ENCODE measurements at places on chromosomes 6 and 20.
A peak's percentile ranks its signal among the peaks of the same experiment; 100 is the strongest.

DNA sequence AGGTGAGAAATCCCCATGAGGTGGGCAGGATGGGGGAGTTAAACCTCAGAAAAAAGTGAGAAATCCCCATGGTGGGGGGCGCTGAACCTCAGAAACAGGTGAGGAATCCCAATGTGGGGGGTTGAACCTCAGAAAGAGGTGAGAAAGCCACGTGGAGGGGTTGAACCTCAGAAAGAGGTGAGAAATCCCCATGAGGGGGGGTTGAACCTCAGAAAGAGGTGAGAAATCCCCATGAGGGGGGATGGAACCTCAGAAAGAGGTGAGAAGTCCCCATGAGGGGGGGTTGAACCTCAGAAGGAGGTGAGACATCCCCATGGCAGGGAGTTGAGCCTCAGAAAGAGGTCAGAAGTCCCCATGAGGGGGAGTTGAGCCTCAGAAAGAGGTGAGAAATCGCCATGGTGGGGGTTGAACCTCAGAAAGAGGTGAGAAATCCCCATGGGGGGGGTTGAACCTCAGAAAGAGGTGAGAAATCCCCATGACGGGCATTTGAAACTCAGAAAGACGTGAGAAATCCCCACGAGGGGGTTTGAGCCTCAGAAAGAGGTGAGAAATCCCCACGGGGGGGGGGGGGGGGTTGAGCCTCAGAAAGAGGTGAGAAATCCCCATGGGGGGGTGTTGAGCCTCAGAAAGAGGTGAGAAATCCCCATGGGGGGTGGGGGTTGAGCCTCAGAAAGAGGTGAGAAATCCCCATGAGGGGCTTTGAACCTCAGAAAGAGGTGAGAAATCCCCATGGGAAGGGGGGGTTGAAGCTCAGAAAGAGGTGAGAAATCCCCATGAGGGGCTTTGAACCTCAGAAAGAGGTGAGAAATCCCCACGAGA is 14.3 kb upstream of the GOPC start:
- DNase-seq, result peak; percentile 72

DNA sequence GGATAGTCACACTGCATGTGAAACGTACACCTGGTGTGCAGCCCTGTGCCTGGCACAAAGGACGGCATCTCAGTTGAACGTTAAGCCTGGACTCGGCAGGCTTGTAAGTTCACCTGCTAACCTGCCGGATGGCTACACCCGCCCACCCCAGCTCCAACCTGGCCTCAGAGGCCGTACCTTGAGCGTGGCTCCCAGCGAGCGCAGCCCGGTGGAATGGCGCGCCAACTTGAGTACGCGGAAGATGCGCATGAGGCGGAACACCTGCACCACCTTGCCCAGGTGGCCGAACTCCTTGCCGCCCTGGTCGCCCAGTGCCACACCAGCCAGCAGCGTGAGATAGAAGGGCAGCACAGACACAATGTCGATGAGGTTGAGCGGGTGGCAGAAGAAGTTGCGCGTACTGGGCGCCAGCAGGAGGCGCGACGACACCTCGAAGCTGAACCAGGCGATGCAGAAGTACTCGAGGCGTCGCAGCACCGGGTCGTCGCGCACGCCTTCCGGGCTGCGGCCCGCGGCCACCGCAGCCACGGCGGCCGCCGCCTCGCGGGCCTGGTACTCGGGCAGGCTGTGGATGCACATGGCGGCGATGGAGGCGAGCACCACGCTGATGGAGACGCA is 3.3 kb downstream of the KCNS1 start:
- peak; percentile 38 for DNase-seq

DNA sequence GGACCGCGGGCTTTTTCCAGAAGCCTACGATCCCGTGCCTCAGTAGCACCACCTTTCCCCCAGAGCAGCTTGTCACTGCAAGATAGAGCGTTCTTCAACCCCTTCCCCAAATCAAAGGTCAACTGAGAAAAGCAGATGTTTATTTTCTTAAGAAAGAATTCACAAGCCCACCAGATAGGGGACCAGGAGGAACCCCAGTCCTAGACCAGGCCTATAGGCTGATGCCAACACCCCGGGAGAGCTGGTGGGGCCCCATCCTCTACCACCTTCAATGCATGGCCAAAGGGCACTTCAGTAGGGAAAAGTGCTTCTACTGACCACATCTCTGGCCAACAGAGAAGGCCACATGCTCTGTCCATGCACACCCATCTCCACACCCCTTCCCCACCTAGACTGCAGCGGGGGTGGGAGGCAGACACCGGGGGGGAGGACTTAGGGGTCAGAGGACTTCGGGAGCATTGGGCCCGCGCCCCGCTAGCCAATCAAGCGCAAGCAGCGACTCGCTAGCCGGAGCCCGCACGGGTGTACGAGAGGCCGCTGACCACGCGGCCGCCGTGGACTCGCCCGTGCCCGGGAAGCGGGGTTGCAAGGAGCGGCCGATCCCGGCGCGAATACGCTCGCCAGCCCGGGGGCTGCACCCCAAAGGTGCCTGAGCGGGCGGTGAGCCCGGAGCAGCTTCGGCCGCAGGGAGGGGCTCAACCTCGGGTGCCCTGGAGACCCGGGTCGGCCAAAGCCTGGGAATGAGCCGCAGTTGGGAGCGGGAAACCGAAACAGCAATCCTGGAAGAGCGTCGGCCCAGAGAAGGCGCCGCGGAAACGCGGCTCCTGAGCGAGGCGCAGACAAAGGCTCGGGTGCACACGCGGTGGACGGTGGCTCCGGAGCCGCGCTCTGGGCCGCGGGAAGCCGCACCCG is 2.8 kb downstream of the PDE10A start:
- DNase-seq, result no peak

DNA sequence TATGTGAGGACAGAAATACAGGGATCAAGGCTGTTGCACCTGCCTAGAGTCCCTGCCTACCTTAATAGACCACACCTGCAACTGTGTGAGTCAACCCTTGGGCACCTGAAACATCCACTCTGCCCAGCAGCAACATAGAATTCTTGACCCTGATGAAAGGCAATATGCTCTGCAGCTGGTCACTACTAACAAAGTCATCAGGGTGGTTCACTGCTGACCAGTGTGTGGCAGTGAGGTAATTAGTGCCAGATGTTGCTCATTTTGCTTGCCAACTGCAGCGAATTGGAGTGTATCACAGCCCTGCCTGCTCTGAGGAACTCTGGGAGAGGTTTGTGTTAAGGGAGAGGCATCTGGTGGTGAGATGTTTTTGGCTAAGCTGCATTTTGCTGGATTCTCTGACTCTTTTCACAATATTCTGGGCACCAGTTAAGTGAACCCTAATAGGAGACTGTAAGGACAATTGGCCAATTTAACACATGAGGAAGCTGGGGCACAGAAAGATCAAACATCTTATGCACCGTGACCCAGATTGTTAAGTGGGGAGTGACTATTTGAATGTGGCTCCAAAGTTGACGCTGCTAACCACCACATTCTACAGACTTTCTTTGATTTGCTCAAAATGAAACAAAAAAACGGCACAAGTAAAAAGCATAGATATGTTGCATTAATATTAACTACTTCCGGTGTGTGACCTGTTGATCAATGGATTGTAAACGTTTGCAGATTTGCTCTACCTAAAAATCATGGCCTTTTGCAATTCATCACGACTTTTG is 61.9 kb upstream of the OPRM1 start:
- no peak for DNase-seq

GRCh38 chr6:122969999-122970533 is 26.0 kb upstream of the CLVS2 start:
- no peak for DNase-seq

GRCh38 chr6:115914098-115914497 is 146.6 kb downstream of the FRK start:
- no peak for DNase-seq

GRCh38 chr6:138161088-138161337 is 726 bp upstream of the ARFGEF3 start:
- DNase-seq, result no peak

- no peak for DNase-seq
Observed at GRCh38 chr6:72784071-72784470, 162.2 kb downstream of the KCNQ5 start.

Measured in CD4-positive, alpha-beta T cell treated with Interleukin-4 for 1 hour (primary cell).